ENCODE measurements at places on chromosomes 11 and 22. TPM values are rescaled to one million over a fixed set of nuclear protein-coding genes. Genes with fewer than 3 reads are reported as not detected.

PRODH gene
- total RNA-seq, result 54.3 TPM

DNA sequence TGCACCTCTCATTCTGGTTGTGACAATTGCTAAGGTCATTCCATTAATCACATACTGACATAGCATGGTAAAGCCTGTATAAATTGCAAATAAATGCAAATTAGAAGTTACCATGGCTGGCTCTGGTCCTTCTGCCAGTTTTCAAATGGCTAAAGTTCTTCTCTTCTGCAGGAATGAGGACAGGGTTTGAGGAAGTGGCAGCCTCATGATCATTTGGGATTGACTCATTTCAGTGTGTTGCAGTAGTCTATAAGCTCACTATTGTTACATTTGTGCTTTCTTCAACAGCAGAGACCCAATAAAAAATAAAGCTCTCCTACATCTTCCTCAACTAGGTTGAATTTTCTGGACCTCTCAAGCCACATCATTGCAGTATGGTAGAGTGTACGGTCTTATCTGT lies 60.3 kb downstream of the NECTIN1 start:
- no peak for DNase-seq

GRCh38 chr11:119100994-119101758 lies 477 bp downstream of the DPAGT1 start:
- peak; percentile 79 for DNase-seq

DNA sequence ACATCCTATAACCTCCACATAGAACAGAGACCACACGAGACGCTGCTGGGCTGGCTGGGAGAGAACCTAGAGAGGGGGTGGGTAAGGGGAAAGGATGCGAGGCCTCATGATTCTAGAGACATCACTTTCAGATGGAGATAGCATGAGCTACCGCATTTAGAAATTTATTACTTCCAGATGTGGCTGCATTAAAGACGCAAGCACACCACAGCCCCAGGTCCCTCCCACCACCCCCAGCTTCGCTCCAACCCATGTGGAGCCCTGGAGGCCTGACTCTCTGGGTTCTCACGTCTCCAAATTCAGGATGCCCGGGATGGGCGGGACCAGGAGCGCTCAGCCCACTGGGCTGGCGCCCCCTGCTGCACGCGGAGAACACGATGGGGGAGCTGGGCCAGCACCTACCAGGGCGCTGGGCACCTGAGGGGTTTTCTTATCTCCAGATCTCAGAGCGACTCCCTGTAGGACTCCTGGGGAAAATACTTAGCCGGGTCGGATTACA lies 13.6 kb downstream of the MRPL21 start:
- peak; percentile 76 for DNase-seq

- DNase-seq, result no peak
Measured at GRCh38 chr11:96084610-96085318, 160.9 kb upstream of the MTMR2 start.

RAB39A gene
- total RNA-seq, result 9.2 TPM

PAFAH1B2 gene
- total RNA-seq, result 161 TPM

DNA sequence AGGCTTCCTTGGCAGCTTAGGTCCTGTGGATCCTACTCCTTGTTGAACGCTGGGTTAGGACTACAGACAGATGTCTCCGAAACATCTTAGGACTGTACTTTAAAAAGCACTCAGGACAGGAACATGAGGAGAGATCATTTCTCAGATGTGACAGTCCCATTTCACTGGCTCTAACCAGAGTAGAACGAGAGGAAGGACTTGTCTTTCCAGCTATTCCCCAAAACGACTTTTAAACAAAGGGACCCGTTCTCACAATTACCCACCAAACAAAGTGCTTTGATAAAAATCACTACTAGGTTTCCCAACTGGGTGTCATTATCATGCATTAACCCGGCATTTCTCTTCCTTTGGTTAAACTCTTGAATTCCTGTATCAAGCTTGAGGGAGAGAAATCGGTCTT lies 84.7 kb upstream of the BARX2 start:
- no peak for DNase-seq

IL10RA gene
- total RNA-seq, result not detected

DNA sequence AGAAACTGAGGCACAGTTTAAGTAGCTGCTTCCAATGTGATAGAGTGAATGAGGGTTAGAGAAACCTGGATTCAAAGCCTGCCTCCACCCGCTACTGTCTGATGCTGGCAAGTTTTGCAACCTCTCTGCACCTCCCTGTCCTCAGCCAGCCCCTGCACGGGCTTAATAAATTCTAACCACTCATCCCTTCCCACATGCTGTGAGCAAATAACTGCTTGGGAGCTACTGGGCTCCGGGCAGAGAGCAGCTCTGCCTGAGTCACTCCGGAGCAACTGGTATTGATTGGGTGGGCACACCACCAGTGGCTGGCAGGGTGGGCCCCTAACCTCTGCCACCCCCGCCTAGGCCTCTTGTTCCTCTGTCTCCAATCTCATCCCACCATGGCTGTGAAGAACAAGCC lies 104.3 kb upstream of the SYT13 start:
- DNase-seq, result no peak

MPPED1 gene
- 0.28 TPM for total RNA-seq

DNA sequence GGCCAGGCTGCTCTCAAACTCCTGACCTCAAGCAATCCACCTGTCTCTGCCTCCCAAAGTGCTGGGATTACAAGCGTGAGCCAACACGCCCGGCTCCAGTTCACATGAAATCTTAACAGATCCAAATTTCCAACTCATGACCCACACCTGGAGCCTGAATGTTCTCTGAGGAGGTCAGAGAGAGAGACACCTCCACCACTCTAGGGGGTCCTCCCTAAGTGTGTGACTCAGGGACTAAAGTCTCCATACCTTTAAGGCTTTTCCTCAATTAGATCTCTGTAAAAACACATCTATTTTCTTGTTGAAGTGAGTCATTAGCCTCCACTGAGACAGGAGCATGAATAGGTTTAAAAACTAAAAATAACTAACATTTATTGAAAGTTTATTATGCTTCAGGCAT lies 376.4 kb downstream of the CADM1 start:
- no peak for DNase-seq

ZP1 gene
- total RNA-seq, result not detected

GRCh38 chr11:119920666-119921387 lies 191.8 kb upstream of the NECTIN1 start:
- DNase-seq, result no peak

THYN1 gene
- 101 TPM for total RNA-seq

OR8D1 gene
- total RNA-seq, result not detected

GRCh38 chr22:41939981-41940831 lies 6.7 kb downstream of the CENPM start:
- no peak for DNase-seq

KDM2A gene
- 85.9 TPM for total RNA-seq

- DNase-seq, result peak; percentile 48
Measured at GRCh38 chr22:32926600-32926999, 125.1 kb downstream of the TIMP3 start.

C11orf21 gene
- not detected for total RNA-seq

ASPHD2 gene
- 8.5 TPM for total RNA-seq

- no peak for DNase-seq
Measured at GRCh38 chr11:112831041-112831440, 130.2 kb upstream of the NCAM1 start.

- DNase-seq, result no peak
Measured at GRCh38 chr11:44910591-44910990, 40.1 kb downstream of the TP53I11 start.

APOL4 gene
- total RNA-seq, result not detected

All from H9 (cell line).